Psoas muscle (tissue), 8 donors: ENCODE measurements at places on chromosomes 4 and X. TPM values are rescaled to one million over a fixed set of nuclear protein-coding genes. Genes with fewer than 3 reads are reported as not detected.

- no peak for DNase-seq
Measured at GRCh38 chrX:67384403-67384802, 159.4 kb upstream of the AR start.

GRCh38 chrX:54695816-54696487 lies 102.1 kb downstream of the ITIH6 start:
- no peak for DNase-seq

GRCh38 chr4:170198747-170199146 lies 109.0 kb upstream of the AADAT start:
- DNase-seq = no peak

GRCh38 chrX:11331788-11332187 lies 38.6 kb downstream of the AMELX start:
- no peak for DNase-seq

- no peak for DNase-seq
Measured at GRCh38 chrX:11254417-11255109, 38.6 kb upstream of the AMELX start.

DNA sequence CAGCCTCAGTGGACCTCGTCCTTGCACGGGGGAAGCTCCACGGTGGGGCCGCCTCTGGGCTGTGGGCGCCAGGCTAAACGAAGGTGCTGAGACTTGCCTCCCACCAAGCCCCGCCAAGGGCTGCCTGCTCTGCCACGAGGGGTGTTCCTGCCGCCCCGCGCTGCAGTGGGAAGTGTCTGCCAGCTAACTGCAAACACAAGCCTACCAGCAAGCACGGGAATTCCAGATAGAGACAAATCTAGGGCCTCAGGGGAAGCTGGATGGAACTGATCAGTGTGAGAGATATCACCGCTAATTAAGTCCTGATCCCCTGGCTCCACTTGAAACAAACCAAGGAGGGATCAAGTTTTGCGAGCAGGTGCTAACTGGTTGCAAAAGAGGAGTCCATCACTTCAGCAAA lies 181.6 kb upstream of the LEF1 start:
- DNase-seq = no peak

DNA sequence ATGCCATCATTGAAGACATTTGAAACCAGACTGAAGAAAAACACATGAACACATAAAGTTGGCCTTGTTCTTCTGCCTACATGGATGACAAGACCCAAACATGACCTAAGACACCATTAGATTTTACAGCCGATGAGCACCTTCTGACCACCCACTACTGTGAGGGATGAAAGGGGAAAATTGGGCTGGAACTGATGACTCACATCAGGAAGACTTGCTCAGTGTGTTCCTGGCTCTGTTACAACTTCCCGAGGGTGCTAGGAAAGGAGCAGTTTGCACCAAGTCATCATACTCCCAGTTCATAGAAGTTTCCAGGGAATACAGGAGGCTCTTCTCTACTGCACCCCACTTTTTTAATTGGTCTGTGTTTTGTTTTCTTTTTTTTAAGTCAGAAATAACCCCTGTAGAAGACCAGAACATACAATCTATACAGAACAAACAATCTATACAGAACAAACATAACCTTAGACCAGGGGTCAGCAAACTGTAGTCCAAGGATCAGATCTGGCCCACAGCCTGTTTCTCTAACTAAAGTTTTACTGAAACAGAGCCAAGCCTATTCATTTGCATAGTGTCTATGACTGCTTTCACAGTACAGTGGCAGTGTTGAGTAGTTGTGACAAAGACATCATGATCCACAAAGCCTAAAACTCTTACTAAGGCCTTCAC lies 25.3 kb downstream of the BTC start:
- no peak for DNase-seq

GRCh38 chr4:61200916-61201526 lies 895 bp downstream of the ADGRL3 start:
- peak; percentile 42 for DNase-seq

- DNase-seq = no peak
Measured at GRCh38 chrX:114338870-114339269, 245.0 kb upstream of the HTR2C start.

DNA sequence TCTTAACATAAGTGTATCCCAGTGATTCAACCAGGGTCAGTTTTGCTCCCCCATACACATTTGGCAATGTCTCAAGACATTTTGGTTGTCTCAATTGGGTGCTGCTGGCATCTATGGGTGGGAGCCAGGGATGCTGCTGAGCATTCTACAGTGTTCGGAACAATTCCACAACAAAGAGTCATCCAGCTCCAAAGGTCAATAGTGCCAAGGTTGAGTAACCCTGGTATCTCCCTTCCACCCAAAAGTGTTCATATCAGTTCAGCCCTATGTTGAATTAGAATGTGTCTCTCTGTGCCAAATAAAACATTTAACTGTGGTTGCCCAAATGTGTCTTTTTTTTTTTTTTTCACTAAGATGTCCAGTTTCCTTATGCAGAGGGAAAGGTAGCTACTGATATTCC lies 129.4 kb upstream of the RAI2 start:
- no peak for DNase-seq

DNA sequence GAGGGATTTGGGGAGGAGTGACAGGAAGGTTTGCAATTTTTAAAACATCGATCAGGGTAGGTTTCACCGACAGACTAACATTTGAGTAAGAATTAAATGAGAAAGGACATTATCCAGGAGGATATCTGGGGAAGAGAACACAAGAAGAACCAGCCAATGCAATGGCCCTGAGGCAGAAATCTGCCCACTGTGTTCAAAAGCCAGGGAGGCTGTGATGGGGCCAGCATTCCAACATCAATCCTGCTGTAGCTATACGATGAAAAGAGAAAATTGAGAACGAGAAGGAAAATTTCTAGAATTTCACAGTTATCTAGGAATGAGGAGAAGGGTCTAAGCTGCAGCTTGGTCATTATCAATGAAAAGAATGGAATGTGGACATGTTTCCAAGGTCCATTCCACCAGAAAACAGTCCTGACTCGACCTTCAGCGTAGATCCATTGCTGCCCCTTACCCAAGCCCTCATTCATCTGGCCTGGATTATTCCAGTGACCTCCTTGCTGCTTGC lies 84.4 kb downstream of the APBB2 start:
- no peak for DNase-seq

DNA sequence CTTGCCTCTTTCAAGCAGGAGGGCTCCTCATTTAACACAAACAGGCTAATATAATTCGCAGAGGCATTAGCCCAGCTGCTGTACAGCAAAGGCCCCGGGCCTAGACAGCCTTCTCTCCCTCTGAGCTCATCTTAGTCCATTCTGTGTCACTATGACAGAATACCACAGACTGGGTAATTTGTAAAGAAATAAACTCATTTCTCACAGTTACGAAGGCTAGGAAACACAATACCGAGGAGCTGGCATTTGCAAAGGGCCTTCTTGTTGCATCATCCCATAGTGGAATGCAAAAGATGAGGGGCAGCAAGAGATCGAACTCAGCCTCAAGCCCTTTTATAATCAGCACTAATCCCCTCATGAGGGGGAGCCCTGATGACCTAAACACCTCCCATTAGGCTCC lies 48.5 kb downstream of the TSPAN5 start:
- no peak for DNase-seq

DNA sequence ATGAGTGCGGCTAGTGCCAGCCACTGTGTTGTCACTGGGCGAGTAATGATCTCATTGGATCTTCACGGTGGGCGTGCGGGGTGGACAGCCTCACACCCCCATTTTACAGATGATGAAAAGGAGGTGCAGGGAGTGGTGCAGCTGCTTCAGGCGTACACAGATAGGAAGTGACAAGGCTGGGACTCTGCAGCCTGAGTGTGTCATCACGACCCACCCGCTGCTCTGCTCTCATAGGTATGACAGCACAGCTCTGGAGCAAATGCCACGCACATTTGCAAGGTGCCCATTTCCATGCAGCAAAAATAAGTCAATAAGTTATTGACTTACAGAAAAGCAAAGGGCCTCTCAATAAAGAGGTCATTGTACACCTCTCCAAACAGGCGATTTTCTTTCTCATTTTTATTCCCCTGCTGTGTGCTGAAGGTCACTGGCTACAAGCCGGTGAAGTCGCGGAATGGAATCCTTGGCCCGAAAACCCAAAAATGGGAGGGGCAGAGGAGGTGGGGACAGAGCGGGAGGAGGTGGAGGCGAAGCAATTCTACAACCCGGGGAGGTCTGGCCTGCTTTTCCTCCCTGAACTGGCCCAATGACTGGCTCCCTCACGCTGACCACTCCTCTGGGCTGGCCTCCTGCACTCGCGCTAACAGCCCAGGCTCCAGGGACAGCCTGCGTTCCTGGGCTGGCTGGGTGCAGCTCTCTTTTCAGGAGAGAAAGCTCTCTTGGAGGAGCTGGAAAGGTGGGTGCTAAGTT lies at the start of gene SOD3:
Gene SOD3, plus strand, starts transcription at position 658 of the 750 bp plus-strand sequence. CDS start 3,949 bp downstream, outside the sequence.
- peak; percentile 81 for DNase-seq

DNA sequence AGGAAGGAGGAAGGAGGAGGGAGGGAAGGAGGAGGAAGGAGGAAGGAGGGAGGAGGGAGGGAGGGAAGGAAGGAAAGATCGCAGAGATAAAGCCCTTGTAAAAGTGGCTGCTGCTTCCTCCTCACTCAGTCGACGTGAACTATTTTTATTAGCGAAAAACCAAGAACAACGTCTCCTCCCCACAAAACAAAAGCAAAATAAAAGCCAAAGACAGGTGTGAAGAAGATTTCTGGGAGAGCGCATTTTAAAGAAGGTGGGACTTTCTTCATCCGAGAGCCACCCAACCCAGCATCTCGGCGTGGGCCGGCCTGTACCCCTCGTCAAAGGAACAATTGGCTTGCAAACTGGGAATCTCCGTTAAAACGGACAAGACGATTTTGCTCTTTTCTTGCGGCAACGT lies 40.7 kb upstream of the ASMTL start:
- DNase-seq = no peak

DNA sequence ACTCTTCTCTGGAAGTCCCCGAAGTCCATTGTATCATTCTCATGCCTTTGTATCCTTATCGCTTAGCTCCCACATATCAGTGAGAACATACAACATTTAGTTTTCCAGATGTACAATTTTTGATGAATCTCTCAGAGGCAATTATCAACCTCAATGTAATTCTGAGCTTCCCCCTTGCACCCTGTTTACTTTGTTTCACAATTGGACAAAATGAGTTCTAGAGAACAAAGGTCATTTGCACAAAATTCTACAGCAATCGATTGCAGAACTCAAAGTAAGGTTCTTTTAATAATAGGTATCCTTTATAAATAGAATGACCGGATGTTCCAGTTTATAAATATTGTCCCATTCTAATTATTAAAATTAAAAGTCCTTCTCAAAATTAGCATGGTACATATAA lies 79.3 kb downstream of the SLC16A2 start:
- DNase-seq = no peak

DNA sequence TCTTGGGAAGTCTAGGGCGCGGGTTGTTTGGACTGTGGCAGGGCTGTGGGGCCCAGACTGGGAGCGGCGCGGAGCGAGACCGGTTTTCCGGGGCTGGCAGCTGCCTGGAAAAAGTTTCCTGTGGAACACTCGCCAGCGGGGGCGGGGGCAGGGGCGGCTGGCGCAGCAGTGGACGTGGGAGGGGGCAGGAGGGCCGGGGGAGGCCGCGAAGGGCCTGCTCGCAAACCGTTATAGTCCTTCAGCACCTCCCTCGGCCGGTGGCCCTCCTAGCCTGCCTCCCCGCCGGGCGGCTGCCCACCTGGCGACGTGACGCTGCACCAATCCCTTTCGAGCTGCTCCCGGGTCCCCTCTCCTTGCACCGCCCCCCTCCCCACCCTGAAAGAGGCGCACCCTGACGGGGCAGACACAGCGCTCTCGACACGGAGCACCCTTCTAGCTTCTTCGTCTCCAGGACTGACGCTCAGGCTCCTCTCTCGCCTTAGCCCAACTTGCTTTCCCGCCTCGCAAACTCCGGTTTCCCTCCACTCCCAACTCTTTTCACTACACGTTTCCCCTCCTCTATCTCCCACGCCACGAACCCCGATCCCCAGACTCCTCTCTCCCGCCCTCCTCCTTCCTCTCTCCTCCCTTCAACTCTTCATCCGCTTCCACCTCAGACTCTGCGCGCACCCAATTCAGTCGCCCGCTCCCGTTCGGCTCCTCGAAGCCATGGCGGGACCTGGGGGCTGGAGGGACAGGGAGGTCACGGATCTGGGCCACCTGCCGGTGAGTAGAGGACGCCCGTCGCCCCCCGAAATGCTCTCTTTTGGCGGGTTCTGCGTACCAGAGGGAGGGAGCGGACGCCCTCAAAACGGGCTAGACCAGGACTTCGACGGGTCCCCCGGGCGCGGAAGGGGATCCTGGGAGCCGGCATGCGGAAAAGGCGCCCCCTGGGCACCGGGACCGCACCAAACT lies at the start of gene NRK:
Gene NRK, plus strand, starts transcription at position 402 of the 954 bp plus-strand sequence. Its CDS starts 307 bp downstream, at position 709.
- peak; percentile 51 for DNase-seq

DNA sequence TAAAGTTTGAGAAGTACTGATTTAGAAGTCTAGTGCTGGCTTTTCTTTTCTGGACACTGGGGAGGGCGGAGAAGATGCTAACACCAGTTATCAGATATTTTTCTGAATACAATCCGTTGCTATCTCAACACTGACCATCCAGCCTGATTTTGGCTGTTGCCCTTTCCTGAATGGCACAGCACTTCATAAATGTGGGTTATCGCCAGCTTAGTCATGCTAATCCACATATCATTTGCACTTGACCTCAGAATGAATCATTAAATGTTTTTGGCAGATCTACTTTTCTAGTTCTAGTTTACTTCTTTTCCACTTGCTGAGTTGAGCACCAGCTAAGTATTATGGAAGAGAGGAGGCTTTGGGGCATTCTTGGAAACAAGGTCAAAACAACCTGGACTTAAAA lies 60.8 kb upstream of the ESX1 start:
- no peak for DNase-seq

Gene KLKB1
- polyA plus RNA-seq = 0.32 TPM

Gene HTR2C
- polyA plus RNA-seq = not detected

Gene GLRA3
- polyA plus RNA-seq = not detected

Gene LINC00632
- polyA plus RNA-seq = 0.18 TPM

Gene CFAP99
- 0.03 TPM for polyA plus RNA-seq

Gene GLOD5
- polyA plus RNA-seq = not detected
